ENCODE measurements at places on chromosomes 5 and 9.

DNA sequence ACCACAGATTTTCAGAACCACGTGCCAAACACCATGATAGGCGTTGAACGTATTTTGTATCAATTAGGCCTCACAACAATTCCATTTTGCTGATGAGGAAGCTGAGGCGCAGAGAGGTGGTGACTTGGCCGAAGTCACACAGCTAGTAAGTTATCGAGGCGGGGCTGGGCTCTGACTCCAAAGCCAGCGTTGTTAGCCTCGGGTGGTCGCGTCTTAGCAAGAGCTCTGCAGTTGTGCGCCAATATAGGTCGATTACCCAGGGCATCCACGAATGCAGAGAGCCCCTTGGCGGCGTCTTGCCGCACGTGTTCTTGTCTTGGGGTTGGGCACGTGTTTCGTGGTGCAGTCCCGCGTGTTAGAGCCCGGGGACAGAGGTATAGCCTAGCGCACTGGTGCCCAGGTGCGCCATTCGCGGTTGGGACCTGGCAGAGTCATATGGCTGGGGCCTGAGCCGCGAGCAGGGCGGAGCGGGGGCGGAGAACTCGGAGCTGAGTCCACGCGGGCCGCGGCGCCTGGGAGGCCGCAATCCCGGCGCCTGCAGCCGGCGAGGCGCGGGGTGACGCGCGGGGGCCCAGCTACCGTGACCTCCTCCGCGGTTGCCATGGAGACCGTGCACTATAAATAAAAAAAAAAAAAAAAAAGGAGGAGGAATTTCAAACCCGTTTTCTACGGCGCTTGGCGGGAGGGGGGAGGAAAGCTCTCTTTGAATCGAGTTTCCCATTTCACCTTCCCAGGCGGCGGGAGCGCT, 62.3 kb downstream of the CXXC5 start:
- peak; percentile 41 for DNase-seq

GRCh38 chr9:9231946-9232345, 1380.9 kb downstream of the PTPRD start:
- DNase-seq: no peak

DNA sequence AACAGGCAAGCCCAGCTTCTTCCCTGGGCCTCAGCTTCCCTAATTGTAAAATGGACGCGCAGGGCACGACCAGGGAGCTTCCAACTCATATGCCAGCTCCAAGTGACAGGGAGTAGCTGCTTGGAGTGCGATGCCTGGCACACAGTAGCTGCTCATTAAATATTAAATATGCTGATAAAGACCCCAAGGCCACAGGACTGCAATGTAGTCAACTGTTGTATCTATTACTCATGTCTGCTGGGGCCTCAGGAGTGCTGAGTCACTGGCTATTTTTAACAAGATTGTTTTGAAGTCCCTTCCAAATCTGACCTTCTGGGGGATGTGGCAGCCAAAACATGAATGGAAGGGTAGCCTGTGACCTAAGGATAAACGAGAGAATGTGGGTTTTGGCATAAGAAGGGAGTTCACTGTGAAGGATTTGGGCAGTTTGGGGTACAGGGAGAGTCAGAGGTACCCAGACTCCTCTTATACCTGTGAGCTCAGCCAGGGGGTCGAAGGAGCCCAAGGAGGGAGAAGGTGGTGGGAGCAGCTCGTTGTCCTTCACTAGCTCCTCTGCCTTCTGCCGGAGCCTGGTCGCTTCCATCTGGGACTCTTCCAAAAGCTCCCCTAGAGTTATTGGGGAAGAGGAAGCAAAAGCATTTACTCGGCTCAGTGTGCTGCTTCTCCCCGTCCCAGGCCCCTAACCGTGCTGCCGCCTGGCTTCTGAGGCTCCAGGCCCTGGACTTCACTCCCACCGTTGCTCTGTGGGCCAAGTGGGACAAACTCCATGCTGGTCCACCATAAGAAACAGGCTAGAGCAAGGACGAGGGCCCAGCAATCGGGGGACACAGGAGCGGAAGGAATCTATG, 17.5 kb downstream of the TNIP1 start:
- no peak for DNase-seq

GRCh38 chr9:6984941-6985578, 227.3 kb downstream of the KDM4C start:
- no peak for DNase-seq

GRCh38 chr5:81209869-81210493, 23.1 kb upstream of the CKMT2 start:
- peak; percentile 21 for DNase-seq

GRCh38 chr9:17597977-17598376, 19.1 kb downstream of the SH3GL2 start:
- DNase-seq: no peak

GRCh38 chr9:74083681-74084433, 413.3 kb upstream of the RORB start:
- no peak for DNase-seq

- DNase-seq: no peak
These were observed 87.9 kb downstream of the MRPS27 start for GRCh38 chr5:72231991-72232703.

GRCh38 chr9:34046784-34047379, 1.8 kb downstream of the UBAP2 start:
- no peak for DNase-seq

GRCh38 chr5:94777056-94777880, 158.8 kb downstream of the SLF1 start:
- no peak for DNase-seq

GRCh38 chr9:123835821-123836220, 94.1 kb downstream of the DENND1A start:
- no peak for DNase-seq

- DNase-seq: no peak
These were observed 57.1 kb downstream of the MAST4 start for GRCh38 chr5:66653325-66653724.

GRCh38 chr9:13587571-13587970, 308.1 kb upstream of the MPDZ start:
- no peak for DNase-seq

DNA sequence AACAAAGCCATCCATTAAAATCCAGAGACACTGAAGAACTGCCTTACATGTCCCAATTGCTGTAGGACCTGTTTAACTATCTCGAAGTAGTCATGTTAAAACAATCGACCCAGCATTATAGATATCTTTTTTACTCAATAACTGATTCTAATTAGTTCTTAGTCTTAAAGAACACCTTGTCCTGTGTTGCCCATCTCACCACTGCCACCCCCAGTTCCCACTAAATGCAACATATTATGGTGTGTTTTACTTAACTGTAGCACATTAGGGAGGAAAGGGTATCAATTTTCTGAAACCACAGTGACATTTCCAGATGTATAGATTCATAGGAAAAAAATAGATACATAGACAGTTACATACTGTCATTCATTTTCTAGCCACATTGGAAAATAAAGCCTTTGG, 221.2 kb downstream of the MEF2C start:
- DNase-seq: no peak

- DNase-seq: no peak
These were observed 71.3 kb upstream of the ARAP3 start for GRCh38 chr5:141753143-141753970.

- no peak for DNase-seq
These were observed 29.9 kb downstream of the SKP2 start for GRCh38 chr5:36181774-36182173.

- DNase-seq: peak; percentile 11
These were observed 78.8 kb upstream of the GPBP1 start for GRCh38 chr5:57094753-57095683.
